ENCODE measurements at places on chromosomes 5 and 9.

DNA sequence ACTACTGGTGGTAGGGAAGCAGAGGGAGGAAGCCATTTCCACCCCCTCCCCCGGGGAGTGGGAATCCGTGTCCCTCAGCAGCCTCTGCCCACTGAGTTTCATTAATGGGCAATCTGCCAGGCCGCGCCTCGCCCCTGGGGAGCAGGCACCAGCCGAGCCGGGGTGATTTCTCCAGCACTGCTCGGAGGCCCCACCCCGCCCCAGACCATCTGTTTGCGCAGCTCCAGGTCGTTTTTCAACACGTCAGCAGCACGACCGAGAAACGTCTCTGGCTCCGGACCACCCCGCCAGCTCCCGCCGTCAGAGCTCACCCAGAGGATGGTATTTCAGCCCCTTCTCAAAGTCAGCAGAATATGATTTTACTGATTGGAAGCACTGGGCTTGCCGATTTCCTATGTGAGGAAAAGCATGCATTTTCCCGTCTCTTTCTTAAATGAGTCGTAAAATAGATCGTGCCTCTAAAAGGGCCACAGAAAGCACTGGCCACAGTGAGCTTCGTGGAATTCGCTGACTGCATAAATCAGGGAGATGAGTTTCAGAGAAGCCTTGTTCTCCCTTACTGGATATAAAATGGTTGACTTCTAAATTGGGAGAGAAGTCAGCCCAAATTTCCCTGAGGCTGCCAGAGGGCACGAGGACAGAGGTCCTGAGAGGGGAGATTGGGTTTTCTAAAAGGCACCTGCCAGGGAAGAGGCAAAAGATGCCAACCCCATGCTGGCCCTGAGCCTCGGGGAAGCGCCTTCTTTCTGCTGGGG is 47.0 kb downstream of the OLFM1 start:
- no peak for DNase-seq

GRCh38 chr5:180209137-180209581 is at the start of gene RASGEF1C:
Gene RASGEF1C, minus strand, starts transcription at chr5:180209211. Its CDS starts 71,159 bp downstream, at chr5:180138052.
- DNase-seq, result peak; percentile 78

DNA sequence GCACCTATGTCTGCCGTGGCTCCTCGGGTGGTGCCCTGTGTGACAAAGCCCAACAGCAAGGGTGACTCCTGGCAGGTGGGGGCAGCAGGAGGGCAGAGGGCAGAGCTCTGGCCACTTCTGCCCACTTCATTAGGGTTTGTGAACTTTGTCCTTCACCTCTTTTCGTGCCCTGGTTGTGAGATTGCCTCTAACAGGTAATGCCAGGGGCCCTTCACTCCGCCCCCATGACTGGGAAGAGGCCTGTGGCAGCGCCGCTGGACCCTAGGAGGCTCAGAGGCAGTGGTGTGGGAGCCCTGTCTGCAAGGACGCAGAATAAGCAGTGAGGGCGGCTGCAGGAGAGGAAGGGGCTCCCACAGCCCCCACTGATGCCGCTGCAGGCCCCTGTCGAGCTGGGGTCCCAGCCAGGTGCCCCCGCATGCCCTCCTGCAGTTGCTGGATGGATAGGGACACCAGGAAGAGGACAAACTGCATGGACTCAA is 108.7 kb upstream of the LMX1B start:
- no peak for DNase-seq

- DNase-seq, result no peak
Observed at GRCh38 chr5:105639511-105639910, 2031.2 kb downstream of the EFNA5 start.
